GM23338 (cell line): ENCODE measurements at places on chromosomes 5 and 9. TPM values are rescaled to one million over a fixed set of nuclear protein-coding genes. Genes with fewer than 3 reads are reported as not detected.

Gene CRB2
- polyA plus RNA-seq: 0.34 and 0.50 TPM in 2 replicates

DNA sequence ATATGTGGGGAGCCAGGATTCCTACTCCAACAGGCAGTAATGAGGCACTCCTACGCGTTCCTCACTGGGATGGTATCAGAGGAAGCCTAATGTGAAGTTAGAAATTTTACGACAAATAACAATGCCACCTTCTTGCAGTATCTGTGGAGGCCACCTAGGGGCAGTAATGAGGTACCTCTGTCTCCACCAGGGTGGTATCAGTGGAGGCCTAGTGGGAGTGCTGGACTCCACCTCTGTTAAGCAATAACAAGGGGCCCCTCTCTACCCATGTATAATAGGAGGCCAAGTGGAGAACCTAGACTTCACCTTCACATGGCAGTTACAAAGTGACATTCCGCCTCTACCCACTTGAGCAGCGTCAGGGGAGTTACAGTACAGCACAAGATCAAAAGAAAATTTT is 147.9 kb downstream of the PLPPR1 start:
- peak; percentile 65 for DNase-seq

- peak; percentile 35 for DNase-seq
These were observed 970 bp upstream of the ARRDC1 start for GRCh38 chr9:137604345-137605086.

DNA sequence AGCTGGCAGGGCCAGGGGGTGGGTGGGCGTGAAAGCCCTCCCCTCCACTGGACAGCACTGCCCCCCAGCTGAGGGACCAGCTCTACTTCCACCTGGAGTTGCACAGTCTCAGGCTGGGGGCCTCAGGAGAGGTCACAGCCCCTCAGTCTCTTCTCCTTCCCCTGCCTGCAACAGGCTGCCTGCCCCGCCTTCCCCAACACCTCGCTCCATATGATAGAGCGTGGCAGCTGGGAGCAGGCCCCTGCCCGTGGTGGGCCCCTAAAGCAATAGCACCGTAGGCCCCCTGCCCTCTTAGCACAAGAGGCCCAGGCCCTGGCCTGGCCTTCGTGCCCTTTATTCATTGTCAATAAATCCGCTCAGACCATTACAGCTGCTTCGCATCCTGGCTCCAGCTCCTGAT is 3.9 kb downstream of the RELL2 start:
- no peak for DNase-seq

- DNase-seq: no peak
These were observed 63.3 kb upstream of the GAS1 start for GRCh38 chr9:87010626-87011025.

DNA sequence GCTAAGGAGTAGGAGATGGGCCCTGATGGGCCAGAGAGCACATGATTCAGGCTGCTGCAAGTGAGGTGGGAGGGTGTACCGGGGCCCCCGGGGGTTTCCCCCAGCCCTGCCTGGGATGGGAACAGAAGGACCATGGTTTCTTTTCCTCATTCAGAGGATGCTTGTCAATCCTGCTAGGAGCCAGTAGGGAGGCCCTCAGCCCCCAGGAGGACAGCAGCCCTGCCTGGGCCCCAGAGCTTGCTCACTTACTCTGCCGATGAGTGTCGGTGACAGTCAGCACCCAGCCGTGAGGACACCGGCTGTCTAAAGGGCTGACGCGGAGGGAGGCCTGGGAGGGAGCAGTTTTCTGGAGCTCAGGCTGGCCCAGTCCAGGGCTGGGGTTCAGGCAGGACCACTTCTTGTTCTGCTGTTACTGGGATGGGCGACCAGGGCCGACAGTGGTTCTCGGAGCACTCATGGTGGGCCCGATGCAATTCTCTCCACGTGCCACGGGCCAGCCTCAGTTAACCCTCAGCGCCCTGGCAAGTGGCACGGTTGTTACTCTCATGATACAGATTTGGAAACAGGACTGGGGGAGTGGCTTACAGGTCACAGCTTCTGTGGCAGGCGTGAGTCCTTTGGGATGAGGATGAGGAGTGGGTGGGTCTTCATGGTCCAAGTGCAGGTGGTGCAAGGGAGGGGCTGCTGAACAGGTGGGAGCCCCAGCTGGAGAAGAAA is 1.8 kb downstream of the ARRDC1 start:
- DNase-seq: no peak

- peak; percentile 64 for DNase-seq
These were observed 130.7 kb downstream of the ADAMTS12 start for GRCh38 chr5:33761139-33761538.
